Mesothelial cell of epicardium (in vitro differentiated cells): ENCODE measurements at places on chromosomes 6 and 20. TPM values are rescaled to one million over a fixed set of nuclear protein-coding genes. Genes with fewer than 3 reads are reported as not detected.

SOX12 gene
- total RNA-seq: 65.9 to 67.0 TPM (median 66.8 TPM) in 3 replicates

TGM3 gene
- 0.11 to 0.24 TPM (median 0.13 TPM) in 3 replicates for total RNA-seq

DNA sequence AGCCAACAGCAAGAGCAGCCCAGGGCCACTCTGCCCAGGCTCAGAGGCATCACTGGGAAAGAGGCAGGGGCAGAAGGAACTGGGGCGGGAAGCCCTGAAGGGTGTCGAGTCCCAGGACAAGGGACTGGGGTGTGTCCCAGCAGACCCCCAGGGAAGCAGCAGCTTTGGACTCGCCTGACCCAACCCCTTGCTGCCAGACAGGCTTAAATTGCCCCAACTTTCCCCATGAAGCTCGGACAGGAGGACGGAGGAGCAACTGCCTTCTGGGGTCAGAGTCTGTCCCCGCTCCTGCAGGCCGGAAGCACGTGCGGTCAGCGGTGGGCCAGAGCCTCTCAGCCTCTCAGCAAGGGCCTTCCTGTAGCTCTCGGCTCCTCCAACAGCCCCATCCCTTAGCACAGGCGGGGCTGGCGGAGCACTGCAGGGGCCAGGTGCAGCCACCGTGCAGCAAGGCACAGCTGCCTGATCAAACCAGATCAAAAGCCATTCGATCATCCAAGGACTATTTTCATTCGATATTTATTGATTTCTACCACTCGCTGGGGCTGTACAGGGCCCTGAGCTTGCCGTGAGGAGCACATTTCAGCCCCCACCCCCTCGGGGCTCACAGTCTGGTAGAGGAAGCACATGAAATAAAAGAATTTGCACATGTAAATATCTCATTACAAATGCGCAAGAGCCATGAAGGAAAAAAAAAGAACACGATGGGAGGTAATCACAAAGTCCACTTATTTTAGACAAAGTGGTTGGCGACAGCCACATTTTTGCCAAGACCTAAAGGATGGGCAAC is 31.8 kb upstream of the STX16 start:
- DNase-seq: no peak

- no peak for DNase-seq
Measured at GRCh38 chr6:76275746-76276145, 203.3 kb upstream of the IMPG1 start.

FLRT3 gene
- total RNA-seq: 98.6 to 101 TPM (median 98.6 TPM) in 3 replicates

DNA sequence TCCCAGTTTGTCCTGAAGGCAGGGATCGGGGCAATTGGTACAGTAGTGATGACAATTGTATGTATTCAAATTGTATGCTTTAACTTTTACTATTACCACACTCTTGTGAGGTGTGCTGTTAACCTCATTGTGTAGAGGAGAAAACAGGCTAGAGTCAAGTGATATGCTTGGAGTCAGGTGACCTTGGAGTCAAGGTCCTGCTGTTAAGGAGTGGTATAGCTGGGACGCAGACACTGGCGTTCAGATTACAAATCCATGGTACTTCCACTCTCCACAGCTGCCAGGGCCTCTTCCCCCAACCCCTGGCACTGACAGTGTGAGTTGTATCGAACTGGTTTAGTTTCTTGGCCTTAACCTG is 10.5 kb downstream of the CNPY3 start:
- no peak for DNase-seq

DNA sequence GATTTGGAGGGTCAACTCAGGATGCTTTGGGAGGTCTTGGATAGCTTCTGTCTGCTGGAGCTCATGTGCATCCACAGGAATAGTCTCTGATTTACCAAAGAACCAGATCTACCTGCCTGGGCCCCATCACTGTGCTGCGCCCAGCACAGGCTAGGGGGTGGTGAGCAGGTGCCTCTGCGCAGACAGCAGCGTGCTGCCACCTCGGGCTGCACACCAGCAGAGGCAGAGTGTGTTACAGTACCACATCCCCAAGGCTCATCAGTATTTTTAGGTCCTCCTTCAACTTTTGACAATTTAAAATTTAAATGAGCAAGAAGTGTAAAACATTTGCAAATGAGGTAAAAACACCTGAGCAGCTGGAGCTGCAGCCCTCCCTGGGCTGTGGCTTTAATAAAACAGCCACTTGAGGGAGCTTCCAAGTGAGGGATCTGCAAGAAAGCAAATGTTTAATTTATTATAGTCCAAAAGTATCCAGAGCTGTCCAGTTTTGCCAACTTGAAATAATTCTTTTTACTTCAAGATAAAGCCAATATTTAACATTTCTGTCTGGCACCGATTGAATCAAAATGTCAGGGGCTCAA is 324.9 kb downstream of the ZFAND3 start:
- DNase-seq: no peak

DNA sequence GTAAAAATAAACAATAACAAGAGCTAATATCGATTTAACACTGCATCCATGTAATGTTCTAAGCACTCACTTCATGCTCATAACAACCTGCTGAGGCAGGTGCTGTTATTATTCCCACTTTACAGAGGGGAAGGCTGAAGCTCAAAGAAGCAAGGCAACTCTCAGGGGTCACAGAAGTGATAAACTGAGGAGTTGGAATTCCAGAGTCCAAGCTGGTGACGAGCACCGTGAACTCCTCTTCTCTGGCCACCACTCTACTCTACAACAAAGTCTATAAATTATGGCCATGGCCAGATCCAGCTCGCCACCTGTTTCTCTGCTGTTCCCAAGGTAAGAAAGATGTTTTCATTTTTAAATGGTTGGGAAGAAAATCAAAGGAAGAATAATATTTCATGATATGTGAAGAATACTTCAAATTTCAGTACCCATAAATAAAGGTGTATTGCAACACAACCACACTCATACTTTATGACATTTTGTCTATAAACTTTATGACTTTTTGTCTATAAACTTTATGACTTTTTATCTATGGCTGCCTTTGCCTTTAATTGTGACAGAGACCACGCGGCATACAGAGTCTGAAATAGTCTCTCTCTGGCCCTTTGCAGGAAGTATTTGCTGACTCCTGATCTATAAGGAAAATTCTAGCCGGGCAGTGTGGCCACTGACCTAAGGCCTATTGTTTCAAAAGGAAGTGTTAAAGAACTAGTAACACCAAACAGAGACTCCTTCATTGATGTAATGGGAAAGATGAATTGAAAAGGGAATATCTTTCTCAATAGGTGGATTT is 113.2 kb upstream of the KCNG1 start:
- no peak for DNase-seq

DNA sequence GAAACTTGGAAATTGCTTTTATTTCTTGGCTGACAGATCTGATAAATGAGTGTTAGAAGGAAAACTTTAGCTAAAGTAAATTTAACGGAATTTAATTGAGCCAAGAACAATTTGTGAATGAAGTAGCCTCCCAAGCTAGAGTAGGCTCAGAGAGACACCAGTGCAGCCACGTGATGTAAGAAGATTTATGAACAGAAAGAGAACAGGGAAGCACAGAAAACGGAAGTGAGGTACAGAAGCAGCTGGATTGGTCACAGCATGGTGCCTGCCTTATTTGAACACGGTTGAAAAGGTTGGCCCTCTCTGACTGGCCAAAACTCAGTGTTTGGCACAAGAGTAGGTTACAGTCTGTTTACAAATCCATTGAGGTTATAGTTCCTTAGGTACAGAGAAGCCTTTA is 29.5 kb upstream of the IFNGR1 start:
- DNase-seq: no peak

DNA sequence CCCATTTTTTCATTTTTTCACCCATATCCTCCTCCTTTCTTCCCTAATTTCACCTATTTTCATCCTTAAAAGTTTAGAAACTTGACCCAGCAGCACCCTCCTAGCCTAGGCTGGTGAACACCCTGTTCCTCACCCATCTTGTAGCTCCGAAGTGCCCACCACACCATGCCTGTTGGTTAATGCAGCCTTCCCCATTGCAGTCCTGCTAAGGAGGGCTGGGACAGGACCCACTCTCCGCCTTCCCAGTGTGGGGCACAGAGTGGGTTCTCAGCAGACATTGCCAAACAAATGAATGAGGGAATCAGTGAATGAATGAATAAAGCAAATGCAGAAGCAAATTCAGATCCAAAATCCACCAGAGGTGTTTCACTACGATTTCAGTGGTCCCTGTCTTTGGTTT is 45.7 kb downstream of the CTCFL start:
- no peak for DNase-seq

GRCh38 chr6:140586426-140587061 is 1212.1 kb upstream of the CITED2 start:
- DNase-seq: no peak

CLIC5 gene
- total RNA-seq: 1.8 to 2.4 TPM (median 2.1 TPM) in 3 replicates

GRCh38 chr6:90819483-90819882 is 232.6 kb upstream of the MAP3K7 start:
- DNase-seq: no peak

GRCh38 chr6:105302617-105303128 is 100.2 kb downstream of the PREP start:
- DNase-seq: no peak

SLC22A1 gene
- 1.8 to 2.4 TPM (median 2.0 TPM) in 3 replicates for total RNA-seq

GDAP1L1 gene
- 0.16 to 0.54 TPM (median 0.40 TPM) in 3 replicates for total RNA-seq

DNA sequence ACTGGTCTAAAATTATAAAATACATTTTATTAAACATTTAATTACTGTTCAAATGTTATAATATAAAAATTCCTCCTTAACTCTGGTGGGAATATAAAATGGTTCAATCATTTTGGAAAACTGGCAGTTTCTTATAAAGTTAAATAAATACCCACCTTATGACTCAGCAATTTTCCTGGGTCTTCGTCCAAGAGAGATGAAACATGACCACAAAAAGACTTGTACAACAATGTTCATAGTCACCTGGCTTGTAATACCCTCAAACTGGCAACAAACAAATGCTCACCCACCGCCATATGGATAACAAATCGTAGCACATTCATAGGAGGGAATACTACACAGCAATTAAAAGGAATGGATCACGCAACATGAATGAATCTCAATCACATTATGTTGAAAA is 66.0 kb upstream of the RIN2 start:
- DNase-seq: no peak

C6orf141 gene
- total RNA-seq: 6.0 to 8.2 TPM (median 6.5 TPM) in 3 replicates

DNA sequence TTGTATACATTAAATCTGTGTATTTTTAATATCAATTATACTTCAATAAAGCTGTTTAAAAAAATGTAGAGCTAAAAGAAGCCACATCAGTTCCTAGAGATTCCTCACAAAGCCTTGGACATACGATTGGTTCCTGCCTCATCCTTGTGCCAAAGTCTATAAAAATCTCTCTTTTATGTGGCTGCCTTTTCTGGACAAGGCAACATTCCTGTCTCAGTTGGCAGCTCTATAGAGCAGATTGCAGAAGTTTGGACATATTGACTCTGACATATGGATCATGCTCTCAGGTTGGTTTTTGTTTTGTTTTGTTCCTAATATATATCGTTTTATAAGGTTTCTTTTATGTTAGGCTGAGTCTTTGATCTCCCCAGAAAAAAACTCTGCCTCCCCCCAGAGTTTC is 148.9 kb downstream of the MAFB start:
- DNase-seq: no peak

DNA sequence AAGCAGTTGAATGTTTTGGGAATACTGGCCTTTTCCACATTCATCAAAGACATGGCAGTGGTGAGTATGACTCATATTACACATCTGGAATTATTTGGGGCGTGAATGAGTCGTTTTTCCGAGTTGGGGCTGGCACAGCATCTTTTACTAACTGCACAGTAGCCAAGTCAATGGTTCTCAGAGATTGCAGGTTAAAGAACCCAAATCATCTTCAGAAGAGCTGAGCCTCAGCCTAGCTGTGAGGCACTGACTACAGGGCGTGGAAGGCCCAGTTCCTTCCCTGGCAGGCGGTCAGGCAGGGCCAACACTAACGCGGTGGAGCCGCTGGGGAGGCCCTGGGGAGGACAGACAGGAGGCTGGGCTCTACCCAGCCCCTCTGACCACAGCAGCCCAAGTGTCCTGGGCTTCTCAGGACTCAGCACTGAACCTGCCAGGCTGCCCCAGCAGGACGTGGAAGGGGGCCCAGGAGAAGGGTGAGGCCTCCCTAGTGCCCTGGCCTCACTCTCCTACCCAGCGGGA is 20.1 kb upstream of the HELZ2 start:
- DNase-seq: no peak

JPH2 gene
- total RNA-seq: 3.4 to 4.2 TPM (median 3.5 TPM) in 3 replicates

GRCh38 chr20:51803148-51803854 is 980 bp upstream of the SALL4 start:
- no peak for DNase-seq

FAM110A gene
- total RNA-seq: 11.1 to 11.3 TPM (median 11.1 TPM) in 3 replicates

- DNase-seq: no peak
Measured at GRCh38 chr6:6920114-6920986, 187.4 kb upstream of the RREB1 start.

BEND3 gene
- 10.3 to 10.5 TPM (median 10.4 TPM) in 3 replicates for total RNA-seq

TBC1D32 gene
- 26.7 to 30.1 TPM (median 26.8 TPM) in 3 replicates for total RNA-seq

GRCh38 chr6:111754423-111754822 is 118.8 kb downstream of the FYN start:
- DNase-seq: no peak

GRCh38 chr20:46903256-46903655 is 8.6 kb downstream of the EYA2 start:
- no peak for DNase-seq

KCNK5 gene
- 2.5 to 2.9 TPM (median 2.7 TPM) in 3 replicates for total RNA-seq

SLC17A4 gene
- 0.09 to 0.16 TPM in 2 of 3 replicates, not detected in the other for total RNA-seq

- no peak for DNase-seq
Measured at GRCh38 chr20:23257848-23258746, 92.5 kb upstream of the NXT1 start.

DNA sequence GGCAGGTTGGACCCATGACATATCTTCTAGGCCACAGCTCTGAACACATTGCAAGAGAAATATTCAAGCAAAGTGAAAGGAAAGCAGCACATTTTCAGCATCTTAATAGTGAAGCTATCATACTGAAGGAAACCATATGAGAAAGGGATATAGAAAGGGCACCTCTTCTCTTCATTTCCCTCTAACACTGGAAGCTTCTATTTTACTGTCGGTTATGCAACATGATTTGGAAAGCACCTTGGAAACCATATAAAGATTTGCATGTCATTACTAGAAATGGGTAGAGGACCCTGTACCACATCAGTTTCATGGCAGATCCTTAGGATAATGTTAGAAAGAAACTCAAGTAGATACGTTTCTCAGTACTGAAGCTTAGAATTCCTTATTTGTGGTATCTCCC is 70.5 kb upstream of the HMGN3 start:
- no peak for DNase-seq

DNA sequence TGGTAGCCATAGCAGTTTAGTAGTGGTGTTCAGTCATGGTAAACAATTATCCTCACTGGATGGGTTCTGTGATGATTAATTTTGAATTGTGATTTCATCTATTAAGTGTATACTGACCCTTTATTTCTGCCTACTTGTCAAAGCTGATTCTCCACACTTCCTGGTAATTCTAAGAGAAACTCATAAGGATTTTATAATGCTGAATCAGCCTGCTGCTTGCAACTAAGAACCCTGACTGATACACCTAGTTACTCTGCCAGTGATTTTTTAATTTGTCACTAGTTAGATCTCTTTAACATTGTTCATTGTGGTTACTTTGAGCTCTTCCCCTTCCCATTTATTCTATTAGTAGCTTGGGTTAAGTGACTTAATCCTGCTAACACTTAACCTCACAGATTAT is 8.6 kb downstream of the CDC40 start:
- no peak for DNase-seq
